ENCODE measurements at places on chromosomes 13 and 19.

GRCh38 chr13:63161219-63161618 is 1745.6 kb upstream of the PCDH20 start:
- DNase-seq = no peak

DNA sequence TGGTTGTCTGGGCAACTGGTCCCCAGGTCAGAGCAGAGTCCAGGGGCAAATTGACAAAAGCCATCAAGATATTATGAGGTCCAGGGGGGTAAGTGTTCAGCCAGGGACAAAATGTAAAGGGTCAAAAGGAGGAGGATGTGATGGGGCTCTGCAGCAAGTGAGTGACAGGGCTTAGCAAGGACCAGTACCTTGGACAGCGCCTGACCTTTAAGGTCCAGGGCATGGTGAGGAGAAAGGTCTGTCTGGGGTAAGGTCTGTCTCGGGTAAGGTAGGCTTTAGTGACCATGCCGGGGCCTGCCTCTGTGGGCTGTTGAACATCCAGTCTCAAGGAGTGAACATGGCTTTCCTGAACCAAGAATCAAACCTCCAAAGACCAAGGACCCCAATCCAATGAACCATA is 6.3 kb upstream of the ZNF358 start:
- DNase-seq = no peak

GRCh38 chr19:53076984-53077383 is 26.2 kb downstream of the ZNF160 start:
- DNase-seq = no peak

- no peak for DNase-seq
Observed at GRCh38 chr13:75444016-75444415, 38.0 kb downstream of the TBC1D4 start.

GRCh38 chr19:56348289-56348877 is 33.7 kb upstream of the ZSCAN5A start:
- DNase-seq = peak; percentile 42

GRCh38 chr13:80336776-80337287 is 4.1 kb downstream of the SPRY2 start:
- no peak for DNase-seq

DNA sequence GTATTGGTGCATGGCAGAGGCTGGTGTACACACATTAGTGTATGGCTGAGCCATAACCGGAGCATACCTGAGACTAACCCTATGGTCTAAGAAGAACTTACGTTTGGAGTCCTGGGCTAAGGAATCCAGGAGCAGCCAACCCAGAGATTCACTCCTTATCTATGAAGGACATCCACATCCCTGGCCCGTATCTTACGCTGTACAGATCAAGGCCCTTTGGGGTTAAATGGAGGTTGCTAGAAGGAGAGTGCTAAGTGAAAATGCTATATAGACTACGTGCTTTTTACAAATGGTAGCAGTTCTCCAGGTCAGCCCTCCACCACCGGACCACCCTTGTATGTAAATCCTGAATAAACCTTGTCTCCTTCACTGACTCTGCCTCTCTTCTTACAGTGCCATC is 1.9 kb upstream of the SUGT1 start:
- no peak for DNase-seq

- DNase-seq = no peak
Observed at GRCh38 chr13:79973533-79973963, 367.4 kb downstream of the SPRY2 start.

- no peak for DNase-seq
Observed at GRCh38 chr13:21033856-21034602, 27.4 kb downstream of the LATS2 start.

DNA sequence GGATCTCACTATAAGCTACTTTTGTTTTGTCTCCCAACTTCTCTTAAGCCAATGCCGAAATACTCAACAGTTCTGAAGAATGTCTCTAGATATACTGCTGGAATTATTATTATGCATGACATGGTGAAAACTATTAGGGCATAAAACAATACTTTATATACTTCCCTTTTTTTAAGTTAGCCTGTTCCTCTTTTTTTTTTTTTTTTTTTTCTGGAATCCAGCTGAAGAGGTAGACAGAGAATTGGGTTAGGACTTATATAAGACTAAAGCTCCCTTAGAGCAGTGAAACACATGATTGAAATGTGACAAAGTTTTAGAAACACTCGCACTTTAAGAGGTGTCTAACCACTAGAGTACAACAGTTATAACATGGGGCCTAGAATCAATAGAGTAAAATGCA is 850.9 kb upstream of the PCDH9 start:
- no peak for DNase-seq

GRCh38 chr19:30388819-30389218 is 16.6 kb downstream of the ZNF536 start:
- DNase-seq = no peak

GRCh38 chr19:17259118-17259780 is 5.3 kb downstream of the USHBP1 start:
- no peak for DNase-seq

- DNase-seq = no peak
Observed at GRCh38 chr13:84265257-84265764, 383.0 kb upstream of the SLITRK1 start.

DNA sequence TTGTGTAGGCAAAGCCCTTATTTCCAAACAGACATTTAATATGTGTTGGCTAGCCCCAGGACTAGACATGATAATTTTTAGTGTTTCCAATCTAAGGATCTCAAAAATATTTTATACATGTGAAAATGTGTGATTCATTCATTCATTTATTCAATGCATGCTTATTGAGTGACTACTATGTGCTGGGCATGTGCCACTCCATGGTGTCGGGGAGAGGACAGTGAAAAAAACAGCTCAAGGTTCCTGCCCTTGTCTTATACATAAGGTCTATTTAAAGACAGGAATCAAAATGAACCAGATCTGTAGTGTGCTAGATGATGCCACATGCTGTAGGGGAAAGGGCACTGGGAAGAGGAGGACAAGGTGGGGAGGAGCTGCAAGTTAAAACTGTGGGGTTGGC is 36.5 kb downstream of the GJA3 start:
- no peak for DNase-seq

GRCh38 chr19:47102346-47103060 is 11.1 kb downstream of the ZC3H4 start:
- DNase-seq = no peak

DNA sequence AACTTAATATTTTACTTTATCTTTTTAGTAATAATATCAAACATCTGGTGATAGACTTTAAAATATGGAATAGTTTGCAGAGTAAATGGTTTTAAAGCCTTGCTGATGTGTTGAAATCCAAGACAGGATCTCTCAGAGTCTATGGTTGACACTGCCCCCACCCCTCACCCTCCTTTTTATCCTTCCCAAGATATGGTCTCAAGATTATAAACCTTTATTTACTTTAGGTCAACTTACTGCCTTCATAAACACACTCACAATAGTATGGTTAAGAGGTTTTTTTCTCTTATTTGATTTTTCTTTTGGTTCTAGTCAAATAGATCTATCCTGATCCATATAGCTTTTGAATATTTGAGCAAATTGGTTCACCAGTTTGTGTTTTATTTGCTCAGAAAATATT is 39.0 kb downstream of the PAN3 start:
- no peak for DNase-seq

DNA sequence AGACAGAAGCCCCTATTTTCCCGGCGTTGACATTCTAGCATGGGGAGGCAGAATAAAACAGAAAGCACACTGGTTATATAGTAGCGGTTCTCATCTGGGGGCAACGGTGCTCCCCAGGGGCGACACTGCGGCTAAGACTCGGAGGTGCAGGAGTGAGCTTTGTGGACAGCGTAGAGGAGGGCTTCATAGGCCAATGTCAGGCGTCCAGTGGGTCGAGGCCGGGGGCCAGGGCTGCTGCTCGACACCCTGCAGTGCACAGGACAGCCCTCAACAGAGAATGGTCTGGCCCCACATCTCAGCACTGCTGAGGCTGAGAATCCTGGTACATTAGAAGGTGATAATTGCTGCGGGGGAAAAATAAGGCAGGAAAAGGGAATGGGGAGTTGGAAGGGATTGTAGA is 1.5 kb downstream of the ZNF628 start:
- no peak for DNase-seq

DNA sequence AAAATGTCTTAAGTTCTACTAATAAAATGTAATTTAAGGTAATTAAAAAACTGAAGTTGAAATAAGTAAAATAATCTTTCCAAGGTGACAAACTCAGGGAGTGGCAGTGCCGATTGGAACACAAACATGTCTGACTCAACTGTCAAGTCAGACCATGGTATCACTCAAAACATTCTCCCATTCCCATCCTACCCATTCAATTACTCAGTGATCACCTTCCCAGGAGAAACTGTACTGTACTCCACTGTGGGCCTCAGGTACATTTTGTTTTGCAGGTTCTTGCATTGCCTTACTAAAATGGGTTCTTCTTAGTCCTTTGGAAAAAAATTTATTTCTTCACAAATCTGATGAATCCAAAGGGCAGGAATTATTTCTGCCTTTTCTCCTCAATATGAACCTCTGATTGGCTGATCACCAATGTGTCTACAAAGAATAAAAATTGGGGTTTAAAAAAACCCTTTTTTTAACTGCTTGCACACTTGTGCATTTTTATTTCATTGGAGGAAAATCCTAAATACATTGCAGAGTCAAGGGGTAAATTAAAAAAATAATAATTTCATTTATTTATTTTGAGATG is 96.8 kb downstream of the ZNF429 start:
- DNase-seq = no peak

DNA sequence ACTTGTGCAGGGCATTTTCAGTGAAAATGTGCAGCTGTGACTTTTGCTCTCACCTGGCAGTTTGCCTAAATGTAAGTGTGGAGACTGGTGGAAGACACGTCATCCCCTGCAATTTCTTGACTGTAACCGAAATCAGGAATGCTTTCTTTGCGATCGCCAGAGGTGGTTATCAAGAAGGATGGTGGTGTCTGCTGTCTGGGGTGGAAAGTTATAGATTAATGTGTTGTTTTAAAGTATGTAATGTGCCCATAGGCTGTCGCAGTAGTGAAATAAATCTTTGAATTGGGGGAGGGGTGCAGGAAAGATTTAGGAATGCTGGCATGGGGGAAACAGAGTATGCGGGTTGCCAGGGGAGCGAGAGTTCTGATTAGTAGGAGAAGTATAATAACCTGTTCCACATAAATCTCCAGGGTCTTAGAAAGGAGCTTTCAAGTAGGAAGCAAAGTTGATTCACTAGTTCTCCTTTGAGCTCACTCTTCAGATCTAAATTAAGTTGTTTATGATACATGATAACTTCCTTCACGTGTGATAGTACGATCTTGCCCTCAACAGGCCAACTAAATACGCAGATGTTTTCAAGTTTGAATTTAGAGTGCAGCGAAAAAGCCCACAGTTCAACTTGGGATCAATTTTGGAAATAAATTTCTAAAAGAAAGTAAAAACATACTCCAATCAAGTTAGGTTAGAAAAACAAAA is 1520.0 kb upstream of the SLC10A2 start:
- no peak for DNase-seq

- DNase-seq = no peak
Observed at GRCh38 chr19:900302-901111, 7.2 kb downstream of the RNU6-9 start.

GRCh38 chr13:91523116-91523515 is 124.7 kb downstream of the GPC5 start:
- no peak for DNase-seq

DNA sequence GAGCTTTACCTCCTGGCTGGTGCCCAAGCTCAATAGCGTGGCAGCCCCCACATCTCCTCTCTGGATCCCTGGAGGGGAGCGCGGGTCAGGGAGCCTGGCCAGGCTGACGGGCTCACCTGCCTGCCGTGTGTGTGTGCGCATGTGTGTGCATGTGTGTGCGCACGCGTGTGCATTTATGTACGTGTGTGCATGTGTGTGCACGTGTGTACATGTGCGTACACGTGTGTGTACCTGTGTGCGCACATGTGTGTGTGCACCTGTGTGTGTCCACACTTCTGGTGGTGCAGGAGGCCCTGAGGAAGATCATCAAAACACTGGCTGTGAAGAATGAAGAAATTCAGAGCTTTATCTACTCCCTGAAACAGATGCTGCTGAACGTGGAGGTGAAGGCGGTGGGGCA is 1.3 kb downstream of the FSD1 start:
- no peak for DNase-seq

GRCh38 chr13:112134391-112135075 is 67.6 kb downstream of the SOX1 start:
- no peak for DNase-seq

- DNase-seq = no peak
Observed at GRCh38 chr13:61965756-61966155, 550.1 kb upstream of the PCDH20 start.

- DNase-seq = no peak
Observed at GRCh38 chr13:50714891-50715290, 128.6 kb downstream of the DLEU7 start.

DNA sequence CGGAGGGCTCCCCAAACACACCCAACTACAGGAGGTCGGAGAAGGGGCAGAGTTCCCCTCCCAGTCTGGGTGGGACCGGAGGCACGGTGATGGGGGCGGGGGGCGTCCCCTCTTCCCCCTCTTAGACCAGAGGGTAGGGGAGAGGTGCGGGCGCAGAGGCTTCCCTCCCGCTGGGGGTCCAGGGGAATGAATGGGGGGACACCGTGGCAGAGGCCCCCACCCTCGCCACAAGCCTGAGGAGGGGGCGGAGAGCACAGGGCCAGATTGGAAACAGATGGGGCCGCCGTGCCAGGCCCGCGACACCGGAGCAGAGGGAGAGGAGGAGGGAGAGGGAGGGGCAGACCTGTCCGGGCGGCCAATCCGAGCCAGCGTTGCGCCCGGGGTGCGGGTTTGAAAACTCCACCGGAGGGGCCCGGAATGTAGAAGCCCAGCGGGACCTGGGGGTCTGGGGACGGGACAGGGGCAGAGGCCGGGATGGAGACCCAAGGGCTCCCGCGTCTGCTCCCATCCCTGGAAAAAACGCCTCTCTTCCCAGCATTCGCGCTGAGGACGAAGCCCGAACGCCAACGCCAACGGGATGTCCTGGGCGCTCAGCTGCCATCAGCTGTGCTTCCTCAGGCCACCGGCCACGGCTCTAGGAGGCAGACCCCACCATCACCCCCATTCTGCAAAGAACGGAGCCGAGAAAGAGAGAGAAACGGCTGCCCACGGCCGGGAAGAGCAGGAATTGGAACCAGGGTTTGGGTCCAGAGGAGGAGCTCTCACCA is 46.8 kb downstream of the PTPRS start:
- DNase-seq = no peak

DNA sequence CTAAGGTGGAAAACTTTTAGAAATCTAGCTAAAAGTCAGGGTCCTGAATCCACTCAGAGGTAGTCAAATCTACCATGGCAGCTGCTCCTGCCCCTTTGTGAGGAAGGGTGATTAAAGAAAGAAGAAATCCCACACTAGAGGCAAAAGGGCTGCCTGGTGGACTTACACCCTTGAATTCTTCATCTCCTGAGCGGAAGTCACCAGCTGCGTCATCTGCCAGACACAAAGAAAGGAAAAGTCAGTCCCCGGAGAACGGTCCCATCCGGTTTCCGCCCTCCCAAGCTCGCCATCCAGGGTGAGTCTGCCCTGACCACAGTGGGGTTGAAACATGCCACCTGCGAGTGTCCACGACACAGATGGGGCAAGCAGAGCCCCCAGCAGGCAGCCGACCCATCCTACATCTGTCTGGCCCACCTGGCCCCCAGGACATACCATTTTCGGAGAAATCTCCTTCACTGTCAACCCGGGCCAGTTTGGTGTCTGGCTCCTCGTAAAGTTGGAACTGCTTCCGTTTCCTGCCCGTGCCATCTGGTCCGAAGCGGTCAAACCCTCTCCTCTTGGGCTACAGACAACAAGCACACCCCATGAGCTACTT is 7.7 kb downstream of the AKAP8 start:
- no peak for DNase-seq
